ENCODE measurements at places on chromosomes 11 and 22.

DNA sequence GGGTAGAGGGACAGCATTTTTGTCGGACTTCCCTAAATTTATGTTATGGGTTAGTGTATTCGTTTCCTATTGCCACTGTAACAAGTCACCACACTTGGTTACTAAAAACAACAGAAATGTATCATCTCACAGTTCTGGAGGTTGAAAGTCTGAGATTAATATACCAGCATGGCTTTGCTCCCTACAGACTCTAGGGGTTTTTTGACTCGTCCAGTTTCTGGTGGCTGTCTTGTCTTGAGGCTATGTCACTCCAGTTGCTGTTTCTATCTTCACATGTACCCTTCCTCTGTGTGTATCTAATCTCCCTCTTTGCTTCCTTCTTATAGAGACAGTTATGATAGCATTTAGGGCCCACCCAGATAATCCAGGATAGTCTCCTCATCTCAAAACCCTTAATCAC lies 9.1 kb upstream of the CCDC179 start:
- DNase-seq = no peak

DNA sequence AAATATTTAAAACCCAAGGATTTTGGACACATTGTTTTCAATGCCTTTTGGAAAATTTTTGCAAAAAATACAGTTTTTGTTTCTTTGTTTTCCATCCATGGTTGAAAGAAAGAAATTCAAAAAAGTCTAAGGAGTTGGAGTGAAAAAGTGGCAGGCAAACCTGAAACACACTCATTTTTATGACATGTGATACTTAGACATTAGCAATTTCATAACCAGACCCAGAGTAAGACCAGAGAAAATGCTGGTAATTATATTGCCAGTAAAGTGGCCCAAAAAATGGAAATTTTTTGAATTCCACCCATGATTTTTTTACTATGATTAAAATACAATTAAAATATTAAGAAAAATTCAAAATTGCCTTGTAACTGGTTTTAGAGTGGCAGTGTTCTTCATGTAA lies 128.2 kb downstream of the SLC17A6 start:
- DNase-seq = no peak

GRCh38 chr11:6315811-6316425 lies 4.4 kb downstream of the CAVIN3 start:
- DNase-seq = peak; percentile 41

DNA sequence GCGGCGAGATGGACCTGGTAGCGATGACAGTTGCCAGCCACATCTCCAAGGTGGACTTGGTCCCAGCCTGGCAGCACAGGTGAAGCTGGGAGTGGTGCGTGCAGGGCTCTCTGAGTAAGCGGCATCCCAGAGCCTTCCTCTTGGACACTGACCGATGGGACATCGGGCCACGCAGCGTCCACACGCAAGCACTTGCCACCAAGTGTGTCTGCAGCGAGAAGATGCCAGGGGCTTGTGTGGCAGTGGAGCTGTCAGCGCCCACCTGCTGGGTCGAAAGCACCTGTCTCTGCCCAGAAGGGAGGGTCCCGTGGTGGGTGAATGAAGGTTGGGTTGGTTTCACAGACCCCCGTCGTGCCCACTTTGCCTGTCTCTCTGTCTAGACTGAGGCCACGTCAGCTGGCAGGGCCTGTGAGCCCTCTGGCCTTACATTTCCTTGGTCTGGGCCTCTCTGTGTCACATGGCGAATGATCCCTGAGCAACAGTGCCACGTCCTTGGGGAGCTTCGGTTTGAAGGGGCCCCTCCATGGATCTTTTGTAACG lies 50.8 kb upstream of the SMIM38 start:
- DNase-seq = no peak

GRCh38 chr11:61971248-61972111 lies 4.0 kb upstream of the FTH1 start:
- peak; percentile 98 for DNase-seq

GRCh38 chr11:1862588-1863351 lies 9.9 kb downstream of the LSP1 start:
- DNase-seq = no peak

DNA sequence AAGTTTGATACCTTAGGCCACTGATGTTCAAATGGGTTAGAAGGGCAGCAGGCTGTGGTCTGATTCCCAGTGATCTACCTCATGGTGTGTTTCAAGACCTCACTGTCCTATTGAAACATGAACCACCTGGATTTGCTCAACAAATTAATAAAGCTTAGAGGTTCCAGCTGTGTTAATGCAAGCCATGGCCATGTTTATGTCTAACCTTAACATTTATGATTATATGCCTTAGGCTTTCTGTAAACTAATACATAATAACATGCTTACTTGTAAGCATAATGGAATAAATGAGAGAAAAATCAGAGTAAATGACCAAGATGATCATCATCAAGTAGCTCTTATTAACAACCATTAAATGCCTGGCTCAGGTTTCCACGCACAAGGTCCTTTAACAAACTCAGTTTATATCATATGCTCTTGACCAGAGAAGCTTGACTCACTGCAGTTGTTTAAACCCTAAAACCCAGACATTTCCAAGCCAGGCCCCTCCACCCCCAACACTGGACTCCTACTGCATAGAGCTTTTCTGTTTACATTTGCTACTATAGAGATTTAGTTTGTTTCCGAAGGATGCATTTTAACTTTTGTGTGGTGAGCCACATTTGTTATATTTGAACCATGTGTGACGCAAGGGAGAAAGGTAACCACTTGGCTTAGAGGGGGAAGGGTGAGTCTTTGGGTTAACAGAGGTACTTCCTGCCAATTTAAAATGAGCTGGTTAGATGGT lies 43.7 kb downstream of the KREMEN1 start:
- DNase-seq = no peak

DNA sequence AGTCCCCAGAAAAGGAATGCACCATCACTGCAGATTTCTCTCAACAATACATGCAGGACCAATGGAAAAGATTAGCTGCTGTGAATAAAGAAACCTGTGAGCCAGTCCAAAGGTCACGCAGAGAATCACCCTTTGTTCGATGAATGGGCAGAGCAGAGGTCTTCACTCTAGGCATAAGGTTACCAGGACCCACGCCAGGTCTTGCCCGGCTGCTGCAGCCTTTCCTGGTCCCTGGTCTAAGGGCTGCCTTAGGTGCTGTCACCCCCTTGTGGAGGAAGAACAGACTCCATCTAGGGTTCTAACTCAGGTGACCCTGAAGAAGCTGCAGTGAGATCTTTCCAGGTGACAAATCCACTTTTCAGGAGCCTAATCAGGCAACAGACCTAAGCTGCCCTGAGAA lies 29.0 kb upstream of the NAP1L4 start:
- DNase-seq = peak; percentile 53

DNA sequence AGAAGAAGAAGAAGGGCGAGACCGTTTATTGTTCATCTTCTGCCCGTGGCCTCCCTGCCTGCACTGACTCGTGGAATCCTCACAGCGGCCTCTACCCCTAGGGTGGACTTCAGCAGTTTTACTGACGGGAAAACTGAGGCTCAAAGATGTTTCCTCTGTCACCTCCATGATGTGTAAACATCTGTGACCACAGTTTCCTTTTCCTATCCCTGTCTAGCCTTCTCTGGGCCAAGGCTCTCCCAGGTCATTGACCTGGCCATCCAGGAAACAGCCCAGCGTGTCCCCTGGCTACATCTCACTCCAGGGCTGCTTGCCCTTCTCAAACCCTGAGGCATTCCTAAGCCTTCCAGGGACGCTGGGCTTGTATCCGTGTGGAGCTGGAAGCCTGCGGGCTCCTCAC lies 49.0 kb upstream of the GCAT start:
- no peak for DNase-seq

- no peak for DNase-seq
Measured at GRCh38 chr11:31641477-31642062, 132.0 kb downstream of the ELP4 start.

- DNase-seq = peak; percentile 92
Measured at GRCh38 chr11:75562048-75562835, at the start of gene SERPINH1. Gene SERPINH1 (plus strand): TSS chr11:75562253. CDS start chr11:75566350, 4,097 bp downstream.

DNA sequence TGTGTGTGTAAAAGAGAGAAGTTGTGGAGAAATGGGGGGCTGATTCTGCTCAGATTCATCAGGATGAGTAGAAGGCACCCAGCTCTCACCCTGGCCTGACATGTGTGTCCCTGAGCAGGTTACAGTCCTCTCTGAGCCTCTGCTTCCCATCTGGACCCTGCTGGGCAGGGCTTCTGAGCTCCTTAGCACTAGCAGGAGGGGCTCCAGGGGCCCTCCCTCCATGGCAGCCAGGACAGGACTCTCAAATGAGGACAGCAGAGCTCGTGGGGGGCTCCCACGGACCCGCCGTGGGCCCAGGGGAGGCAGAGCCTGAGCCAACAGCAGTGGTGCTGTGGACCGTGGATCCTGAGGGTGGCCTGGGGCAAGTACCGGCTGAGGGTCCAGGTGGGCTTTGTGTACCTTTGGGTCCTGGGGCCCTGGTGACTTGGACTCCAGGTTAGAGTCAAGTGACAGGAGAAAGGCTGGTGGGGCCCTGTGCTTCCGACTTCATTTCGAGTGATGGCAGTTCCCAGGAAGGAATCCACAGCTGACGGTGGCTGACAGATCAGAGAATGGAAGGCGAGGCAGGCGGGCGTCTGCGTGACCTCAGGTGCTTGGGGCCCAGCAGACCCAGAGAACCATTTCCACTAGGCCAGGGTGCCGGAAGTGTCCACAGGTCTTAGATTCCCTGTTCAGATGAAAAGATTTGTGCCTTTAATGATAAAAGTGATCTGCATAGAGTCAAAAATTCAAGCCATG lies 21.9 kb downstream of the NEAT1 start:
- no peak for DNase-seq

DNA sequence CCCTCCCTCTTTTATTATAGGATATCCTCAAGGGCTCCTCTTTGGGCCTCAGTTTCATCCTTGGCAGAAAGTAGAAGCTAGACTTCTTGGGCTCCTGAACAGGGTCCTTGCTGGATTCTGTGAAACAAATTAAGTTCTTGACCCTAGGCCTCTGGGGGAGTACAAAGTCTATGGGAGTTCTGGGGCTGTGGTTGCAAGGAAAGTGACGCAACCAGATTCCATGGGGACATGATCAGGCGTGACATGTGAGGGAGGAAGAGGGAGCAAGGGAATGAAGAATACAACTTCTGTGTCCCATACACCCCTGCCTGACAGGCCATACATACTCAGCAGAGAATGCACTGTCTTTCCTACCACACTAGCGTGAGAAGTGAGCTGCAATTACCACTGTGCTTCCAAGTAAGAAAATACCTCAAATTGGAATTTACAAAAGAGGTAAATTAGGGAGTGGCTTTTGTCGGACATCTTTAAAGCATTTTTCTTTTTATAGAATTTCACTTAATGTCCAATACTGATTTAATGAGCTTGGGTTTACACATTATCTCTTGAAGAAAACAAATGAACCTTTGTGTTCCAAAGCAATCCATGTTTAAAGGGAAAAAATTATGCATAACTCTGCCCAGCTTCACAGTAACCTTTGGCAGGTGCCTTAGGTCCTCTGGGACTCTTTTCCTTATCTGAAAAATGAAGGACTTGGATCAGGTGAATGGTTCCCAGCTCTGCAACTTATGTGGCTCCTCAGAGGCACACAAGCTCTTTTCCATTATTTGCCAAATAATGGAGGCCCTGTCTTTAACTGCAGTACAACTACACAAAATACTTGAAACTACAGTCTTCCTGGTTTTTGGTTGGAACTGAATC lies 38.9 kb downstream of the LIMK2 start:
- no peak for DNase-seq

GRCh38 chr11:128424851-128425285 lies 162.5 kb downstream of the ETS1 start:
- peak; percentile 90 for DNase-seq

DNA sequence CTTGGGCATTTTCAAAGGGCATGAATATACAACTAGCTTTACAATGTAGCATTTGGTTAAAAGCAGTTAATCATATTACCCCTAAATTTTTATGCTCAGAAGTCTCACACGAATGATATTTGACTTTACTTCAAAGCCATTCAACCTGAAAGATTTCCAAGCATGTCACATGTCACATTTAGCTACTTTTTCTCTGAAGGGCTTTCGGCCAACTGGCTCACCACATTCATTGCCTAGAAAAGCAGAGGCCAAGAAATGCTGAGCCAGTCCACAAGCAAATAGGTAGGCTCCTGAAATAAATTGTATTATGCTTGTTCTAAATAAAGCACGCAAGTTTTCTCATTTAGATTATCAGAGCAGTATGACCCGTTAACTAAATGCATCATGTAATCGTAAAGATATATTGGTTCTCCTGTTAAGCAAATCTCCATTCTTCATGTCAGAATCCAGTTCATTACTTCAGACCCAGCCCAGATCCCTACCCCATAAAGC lies 30.6 kb downstream of the PAX6 start:
- no peak for DNase-seq

- DNase-seq = no peak
Measured at GRCh38 chr11:6553634-6554033, 49.8 kb downstream of the RRP8 start.

DNA sequence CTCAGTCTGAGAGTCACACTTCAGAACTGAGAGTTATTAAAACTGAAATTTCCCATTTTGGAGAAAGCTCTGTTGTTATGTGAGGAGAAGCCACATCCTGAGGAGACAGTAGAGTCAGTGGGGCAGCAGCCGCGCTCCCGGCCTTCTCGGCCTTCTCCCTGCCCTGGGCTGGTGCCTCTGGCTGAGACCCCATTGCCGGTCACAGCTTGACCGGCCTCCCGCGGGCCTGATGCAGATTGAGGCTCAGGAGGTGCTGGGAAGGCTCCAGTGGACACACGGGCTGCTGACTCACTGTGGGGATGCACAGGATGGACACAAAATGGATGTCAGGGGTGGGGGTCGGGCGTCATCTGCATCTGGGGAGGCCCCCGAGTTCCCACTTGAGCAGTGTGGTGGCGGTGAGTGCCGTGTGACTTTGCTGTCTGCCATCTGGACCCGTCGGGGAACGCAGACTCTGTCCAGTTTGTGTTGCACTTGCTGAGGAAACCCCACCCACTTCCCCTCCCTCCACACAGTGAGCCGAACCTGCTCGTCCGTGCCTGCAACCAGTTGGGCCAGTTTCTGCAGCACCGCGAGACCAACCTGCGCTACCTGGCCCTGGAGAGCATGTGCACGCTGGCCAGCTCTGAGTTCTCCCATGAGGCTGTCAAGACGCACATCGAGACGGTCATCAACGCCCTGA lies 50.1 kb downstream of the MUC6 start:
- DNase-seq = no peak

GRCh38 chr11:121721448-121721847 lies 268.7 kb upstream of the SORL1-AS1 start:
- no peak for DNase-seq

- no peak for DNase-seq
Measured at GRCh38 chr11:9099617-9100016, 8.2 kb upstream of the SCUBE2 start.

DNA sequence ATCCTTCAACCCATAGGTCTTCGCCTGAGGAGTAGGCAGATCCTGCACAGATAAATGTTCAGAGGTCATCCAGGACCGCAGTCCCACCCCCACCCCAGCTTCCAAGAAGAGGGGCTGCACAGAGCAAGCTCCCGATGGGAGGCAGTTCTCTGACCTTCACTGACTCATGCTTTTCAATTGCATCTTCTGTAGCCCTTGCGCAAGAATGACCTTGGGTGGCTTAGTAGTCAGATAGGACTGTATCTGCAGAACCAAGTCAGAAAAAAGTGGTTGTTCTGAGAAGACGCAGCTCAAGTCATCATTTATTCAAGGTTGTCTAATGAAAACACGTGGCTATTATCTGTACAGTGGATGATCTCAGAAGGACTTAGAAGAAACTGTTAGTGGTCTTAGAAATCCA lies 16.4 kb upstream of the GRAMD1B start:
- DNase-seq = no peak

Data from left colon (tissue), 2 donors.